Pons (tissue), 1 donor: ENCODE measurements at places on chromosomes 16 and 17.

DNA sequence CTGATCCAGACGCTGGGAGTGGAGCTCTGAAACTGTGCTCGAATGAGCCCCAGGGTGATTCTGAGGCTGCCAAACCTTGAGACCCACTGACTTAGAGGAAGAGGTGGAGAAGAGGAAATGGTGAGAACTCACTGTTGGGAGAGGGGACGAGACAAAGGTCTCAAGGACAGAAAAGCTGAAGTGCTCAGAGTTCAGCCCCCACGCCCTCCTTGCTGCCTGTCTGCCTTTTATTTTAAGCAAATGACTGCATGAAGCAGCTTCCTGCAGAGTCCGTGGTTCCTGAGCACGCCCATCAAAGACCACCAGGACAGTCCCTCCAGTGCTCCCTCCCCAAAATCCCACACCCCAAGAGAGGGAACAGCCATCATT lies 20.4 kb downstream of the COTL1 start:
- peak; percentile 52 for DNase-seq

DNA sequence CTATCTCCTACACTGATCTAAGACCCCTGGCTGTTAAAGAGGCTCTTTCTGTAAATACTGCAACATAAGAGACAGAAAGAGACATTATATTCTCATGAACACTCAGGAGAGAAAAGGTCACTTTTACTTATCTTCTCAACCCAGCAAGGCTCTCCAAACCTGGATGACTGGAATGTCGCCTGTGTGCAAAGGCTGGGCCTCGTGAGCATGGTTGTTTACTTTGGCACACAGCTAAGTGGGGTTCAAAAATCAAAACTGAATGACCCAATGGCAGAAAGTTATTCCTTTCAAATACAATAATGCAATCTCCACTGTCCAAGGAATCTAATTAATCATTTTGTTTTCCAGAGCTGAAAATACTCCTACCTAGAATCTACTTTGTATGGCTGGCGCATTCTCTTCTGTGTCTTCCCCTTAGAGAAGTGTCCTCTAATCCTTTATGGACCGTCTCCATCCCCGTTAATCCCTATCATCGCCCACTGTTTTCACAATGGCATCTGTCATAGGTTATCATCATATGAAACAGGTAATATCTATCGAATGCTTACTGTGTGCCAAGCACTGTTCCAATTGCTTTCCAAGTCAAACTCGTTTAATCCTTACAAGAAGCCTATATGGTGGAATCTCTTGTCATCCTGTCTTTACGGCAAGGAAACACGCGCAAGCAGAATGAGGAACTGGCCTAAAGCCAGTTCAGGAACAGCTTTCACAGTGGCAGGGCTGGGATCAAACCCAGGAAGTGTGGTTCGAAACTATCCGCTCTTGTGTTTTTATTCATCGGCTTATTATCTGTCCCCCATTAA lies 1.3 kb downstream of the SLX4 start:
- peak; percentile 20 for DNase-seq

DNA sequence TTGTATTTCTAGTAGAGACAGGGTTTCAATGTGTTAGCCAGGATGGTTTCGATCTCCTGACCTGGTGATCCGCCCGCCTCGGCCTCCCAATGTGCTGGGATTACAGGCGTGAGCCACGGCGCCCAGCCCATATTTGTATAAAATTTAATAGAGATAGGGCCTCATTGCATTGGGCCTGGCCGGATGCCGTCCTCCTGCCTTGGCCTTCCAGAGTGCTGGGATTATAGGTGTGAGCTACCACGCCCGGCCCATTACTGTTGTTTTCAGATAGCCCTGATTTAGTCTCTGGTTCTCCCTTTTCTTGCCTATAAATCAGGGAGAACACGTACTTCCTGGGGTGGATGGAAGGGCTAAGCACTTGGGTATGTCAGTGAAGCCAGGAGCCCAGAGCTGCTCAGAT lies 3.5 kb downstream of the DEF8 start:
- DNase-seq = no peak

DNA sequence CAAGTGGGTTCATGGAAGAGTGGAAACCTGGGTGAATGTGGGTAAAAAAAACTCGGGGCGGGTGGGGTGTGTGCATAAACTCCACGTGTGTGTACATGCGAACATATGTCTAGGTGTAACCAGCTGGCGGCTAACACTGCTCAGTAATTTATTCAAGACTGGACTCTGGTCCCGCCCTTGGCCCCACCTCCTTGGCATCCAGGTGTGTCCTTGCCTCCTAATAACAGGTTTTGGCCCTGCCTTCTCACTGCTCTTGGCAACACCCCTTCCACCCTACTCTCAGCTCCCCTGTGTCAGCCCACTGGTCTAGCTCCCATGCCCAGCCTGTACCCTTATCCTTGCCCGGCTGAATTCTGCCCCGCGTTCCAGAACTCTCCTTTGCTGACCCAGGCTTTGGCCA lies 8.3 kb downstream of the FLII start:
- DNase-seq = no peak

- peak; percentile 71 for DNase-seq
Measured at GRCh38 chr17:49031965-49032928, 35.1 kb downstream of the IGF2BP1 start.

DNA sequence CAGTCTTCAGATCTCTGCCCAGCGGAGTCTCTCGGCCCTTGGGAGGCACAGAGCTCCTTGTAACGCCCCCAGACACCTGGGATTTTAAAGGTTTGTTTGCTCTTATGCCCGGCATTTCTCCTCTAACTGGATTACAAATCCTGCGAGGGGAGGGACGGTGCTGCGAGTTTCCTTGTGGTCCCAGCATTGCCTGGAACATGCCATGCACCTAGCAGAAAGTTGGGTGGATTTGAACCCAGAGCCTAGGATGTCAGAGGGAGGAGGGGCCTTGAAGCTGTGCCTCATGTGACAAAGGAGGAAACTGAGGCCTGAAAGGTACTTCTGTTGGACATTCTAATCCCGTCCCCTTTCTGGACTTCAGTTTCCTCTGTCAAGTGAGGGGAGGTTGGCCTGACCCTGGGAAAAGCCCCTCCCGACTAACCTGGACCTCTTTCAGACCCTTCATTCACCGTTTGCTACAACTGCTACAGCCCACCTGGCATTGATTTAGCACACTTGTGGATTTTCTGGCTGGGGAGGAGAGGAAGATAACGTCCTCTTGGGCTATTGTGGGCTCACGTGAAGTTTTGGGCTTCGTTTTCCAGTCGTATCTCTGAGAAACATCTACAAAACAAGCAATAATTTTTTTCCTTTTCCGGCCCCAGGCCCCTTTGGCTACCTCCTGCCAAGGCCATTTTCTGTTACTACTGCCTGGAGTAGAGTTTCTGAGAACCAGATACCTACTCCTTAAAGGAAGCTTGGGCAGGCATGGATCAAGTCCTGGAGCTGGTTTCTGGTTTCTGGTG lies 30.9 kb downstream of the MRC2 start:
- no peak for DNase-seq

DNA sequence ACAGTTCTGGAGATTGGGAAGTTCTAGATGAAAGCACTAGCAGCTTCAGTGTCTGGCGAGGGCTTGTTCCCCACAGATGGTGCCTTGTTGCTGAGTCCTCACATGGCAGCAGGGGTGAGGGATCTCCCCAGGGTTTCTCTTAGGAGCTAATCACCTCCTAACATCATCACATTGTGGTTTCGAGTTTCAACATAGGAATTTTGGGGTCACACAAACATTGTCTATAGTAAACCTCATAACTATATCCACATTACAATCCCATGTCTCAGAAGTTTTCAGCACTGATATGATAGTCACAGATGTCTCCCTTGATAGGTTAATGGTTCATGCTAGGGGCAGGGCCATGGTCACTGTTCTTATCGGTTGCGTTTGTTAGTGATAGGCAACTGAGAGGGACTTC lies 13.8 kb downstream of the CLUAP1 start:
- no peak for DNase-seq

GRCh38 chr16:83895942-83896341 lies 3.0 kb upstream of the MLYCD start:
- no peak for DNase-seq

- DNase-seq = no peak
Measured at GRCh38 chr17:31286587-31286986, 10.5 kb downstream of the OMG start.

DNA sequence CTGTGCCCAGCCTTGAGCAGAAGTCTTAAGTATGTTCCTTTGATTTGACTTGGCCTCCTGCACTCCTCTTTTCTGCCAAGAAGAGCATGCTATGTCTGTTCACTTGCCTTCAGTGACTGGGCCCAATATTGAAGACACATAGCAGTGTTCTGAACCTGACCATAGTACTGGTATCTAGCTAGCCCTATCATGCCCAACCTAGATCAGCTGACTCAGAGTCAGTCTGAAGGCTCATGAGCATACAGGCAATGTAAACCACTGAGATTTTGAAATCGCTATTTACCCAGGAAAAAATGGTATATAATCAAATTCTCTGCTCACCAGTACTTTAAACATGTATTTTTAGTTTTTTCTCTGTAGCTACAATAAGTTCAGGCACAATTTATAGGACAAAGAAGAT lies 129.4 kb downstream of the TANC2 start:
- DNase-seq = no peak

DNA sequence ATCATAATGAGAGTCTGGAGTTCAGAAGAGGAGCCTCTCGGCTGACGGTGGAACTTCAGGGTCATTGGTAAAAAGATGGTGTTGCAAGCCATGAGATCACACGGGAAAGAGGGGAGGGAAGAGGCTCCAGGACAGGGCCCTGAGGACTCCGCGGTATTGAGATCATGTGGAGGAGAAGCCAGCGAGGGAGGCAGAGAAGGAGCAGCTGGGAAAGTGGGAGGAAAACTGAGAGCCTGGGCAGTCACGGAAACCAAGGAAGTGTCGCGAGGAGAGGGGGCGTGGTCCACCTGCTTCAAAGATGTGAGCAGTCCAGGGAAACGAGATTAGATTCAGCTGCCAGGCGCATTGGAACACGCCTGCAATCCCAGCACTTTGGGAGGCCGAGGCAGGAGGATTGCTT lies 27.7 kb upstream of the SBK1 start:
- DNase-seq = no peak

DNA sequence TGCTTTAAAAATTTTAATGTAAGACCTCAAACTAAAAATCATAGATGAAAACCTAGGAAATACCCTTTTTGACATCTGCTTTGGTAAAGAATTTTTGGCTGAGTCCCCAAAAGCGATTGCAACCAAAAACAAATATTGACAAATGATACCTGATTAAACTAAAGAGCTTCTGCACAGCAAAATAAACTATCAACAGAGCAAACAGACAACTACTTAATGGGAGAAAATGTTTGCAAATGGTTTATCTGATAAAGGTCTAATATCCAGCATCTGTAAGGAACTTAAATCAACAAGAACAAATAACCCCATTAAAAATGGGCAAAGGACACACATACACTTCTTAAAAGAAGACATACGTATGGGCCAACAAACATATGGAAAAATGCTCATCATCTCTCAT lies 242.5 kb downstream of the BCAS3 start:
- DNase-seq = no peak

- DNase-seq = no peak
Measured at GRCh38 chr16:87063543-87063942, 253.6 kb downstream of the C16orf95 start.

DNA sequence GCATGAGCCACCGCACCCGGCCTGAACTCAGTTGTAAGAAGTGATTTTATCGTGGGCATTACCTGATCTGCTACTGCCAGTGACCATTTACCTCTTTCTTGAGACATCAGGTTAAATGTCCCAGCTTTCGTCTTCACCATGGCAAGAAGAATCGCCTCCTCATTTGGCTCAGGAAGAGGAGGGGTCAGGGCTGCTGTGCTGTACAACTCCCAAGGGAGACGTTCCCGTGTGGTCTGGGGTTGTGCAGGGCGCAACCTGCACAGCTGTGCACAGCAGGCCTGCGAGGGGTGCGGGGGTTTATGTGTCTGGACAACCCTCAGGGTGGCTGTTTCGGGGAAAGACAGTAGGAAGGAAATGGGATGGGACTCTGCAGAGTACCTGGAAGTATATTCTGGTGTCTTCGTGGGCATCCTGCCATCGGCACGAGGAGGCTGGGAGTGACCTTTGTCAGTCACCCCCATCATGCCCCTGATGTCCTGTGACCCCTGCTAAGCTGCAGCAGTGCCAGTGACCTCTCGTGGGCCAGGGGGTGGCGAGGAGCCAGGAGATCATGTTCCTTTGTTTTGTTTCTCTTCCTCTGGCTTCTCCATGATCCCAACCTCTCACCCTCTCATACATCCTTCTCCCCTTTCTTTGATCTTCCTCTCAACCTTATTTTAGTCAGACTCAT lies 27.3 kb downstream of the CIBAR2 start:
- no peak for DNase-seq

DNA sequence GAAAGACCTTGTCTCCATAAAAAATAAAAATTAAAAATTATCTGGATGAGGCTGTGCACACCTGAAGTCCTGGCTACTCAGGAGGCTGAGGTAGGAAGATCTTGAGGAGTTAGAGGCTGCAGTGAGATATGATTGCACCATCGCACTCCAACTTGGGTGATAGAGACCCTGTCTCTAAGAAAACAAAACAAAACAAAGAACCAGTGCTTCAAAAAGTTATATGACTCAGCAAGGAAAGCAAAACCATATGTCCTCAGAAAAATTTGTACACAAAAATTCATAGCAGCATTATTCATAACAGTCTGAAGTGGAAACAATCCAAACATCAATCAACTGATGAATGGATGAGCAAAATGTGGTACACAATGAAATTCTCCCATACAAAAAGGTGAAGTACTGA lies 48.9 kb downstream of the SLFN5 start:
- DNase-seq = no peak

DNA sequence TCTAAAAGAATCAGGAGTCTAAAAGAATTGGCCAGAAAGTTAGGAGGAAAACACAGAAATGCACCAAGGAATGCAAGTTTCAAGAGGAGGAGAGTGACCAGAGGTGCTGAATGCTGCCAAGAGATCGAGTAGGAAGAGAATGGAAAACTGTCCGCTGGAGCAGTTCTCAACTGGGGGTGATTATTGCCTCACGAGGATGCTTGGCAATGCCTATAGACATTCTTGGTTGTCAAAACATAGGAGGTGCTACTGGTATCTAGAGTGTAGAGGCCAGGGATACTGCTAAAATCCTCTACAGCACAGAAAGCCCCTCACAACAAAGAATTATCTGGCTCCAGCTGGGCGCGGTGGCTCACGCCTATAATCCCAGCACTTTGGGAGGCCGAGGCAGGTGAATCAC lies 82.1 kb upstream of the NOL11 start:
- DNase-seq = no peak

DNA sequence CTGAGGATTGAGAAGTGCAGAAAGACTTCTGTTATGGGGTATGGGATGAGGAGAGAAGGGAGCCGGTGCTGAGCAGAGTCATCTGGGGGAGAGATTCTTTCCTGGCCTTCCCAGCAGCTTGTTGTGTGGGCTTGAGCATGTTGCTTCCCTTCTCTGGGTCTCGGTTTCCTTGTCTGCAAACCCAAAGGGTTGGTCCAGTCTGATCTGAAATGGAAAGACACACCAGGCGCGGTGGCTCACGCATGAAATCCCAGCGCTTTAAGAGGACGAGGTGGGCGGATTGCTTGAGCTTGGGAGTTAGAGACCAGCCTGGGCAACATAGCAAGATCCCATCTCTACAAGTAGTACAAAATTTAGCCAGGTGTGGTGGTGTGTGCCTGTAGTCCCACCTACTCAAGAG lies 6.0 kb downstream of the SOCS3 start:
- no peak for DNase-seq

- DNase-seq = no peak
Measured at GRCh38 chr17:32307658-32308057, 34.3 kb downstream of the C17orf75 start.

GRCh38 chr17:8324923-8325322 lies 14.7 kb upstream of the ODF4 start:
- DNase-seq = no peak

- DNase-seq = no peak
Measured at GRCh38 chr17:8696906-8697305, 47.7 kb downstream of the CCDC42 start.

GRCh38 chr16:10765772-10766171 lies 22.1 kb downstream of the NUBP1 start:
- DNase-seq = no peak

GRCh38 chr16:10624527-10624926 lies 44.1 kb upstream of the EMP2 start:
- no peak for DNase-seq
